ENCODE measurements at places on chromosomes 3 and 15. TPM values are rescaled to one million over a fixed set of nuclear protein-coding genes. Genes with fewer than 3 reads are reported as not detected.

- peaks cover 6% of the 10 kb centered on the region for H3K27me3 ChIP-seq
- H3K36me3 ChIP-seq: no peaks in the 10 kb centered on the region
- H3K4me1 ChIP-seq: peaks cover 11% of the 10 kb centered on the region
- DNase-seq: no peak
- H3K27ac ChIP-seq: no peak overlapping the region
- H3K4me3 ChIP-seq: no peak overlapping the region
Observed at GRCh38 chr3:13294442-13295351, 125.4 kb downstream of the NUP210 start.

DNA sequence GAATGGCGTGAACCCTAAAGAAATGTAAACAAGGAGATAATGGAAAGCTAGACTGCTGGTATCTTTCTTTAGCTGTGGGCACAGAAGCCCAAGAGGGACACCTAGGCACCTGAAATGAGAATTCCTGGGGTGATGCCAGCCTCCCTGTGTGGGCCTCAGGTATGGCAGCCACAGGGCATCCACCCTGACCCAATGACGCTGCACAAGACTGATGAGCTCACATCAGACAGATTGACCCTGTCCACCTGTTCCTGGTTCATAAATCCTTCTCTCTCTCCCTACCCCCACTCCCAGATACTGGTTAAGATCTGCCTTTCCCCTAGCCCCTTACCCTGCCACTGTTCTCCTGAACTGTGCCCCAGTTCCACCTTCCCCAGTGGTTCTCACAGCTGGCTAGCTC is 1.5 kb downstream of the GLB1 start:
- H3K4me1 ChIP-seq: peaks cover 25% of the 10 kb centered on the region
- H3K36me3 ChIP-seq: peaks cover 30% of the 10 kb centered on the region
- no peak for DNase-seq
- H3K27ac ChIP-seq: no peak overlapping the region

GRCh38 chr3:50418850-50419249 is 59.5 kb upstream of the TMEM115 start:
- H3K36me3 ChIP-seq: no peaks in the 10 kb centered on the region
- peaks cover 15% of the 10 kb centered on the region for H3K4me1 ChIP-seq
- no peaks in the 10 kb centered on the region for H3K27me3 ChIP-seq
- no peak for DNase-seq
- H3K4me3 ChIP-seq: no peak overlapping the region

Gene SCAP
- 106 TPM for total RNA-seq

Gene TNFAIP8L3
- total RNA-seq: 8.2 TPM

GRCh38 chr15:69325456-69325971 is 26.8 kb downstream of the PAQR5 start:
- peaks cover 3% of the 10 kb centered on the region for H3K36me3 ChIP-seq
- no peak overlapping the region for H3K4me3 ChIP-seq
- H3K27me3 ChIP-seq: no peaks in the 10 kb centered on the region
- H3K4me1 ChIP-seq: peaks cover 29% of the 10 kb centered on the region
- peak overlapping the region; percentile 20 for H3K27ac ChIP-seq

Gene NANOGP8
- total RNA-seq: not detected

DNA sequence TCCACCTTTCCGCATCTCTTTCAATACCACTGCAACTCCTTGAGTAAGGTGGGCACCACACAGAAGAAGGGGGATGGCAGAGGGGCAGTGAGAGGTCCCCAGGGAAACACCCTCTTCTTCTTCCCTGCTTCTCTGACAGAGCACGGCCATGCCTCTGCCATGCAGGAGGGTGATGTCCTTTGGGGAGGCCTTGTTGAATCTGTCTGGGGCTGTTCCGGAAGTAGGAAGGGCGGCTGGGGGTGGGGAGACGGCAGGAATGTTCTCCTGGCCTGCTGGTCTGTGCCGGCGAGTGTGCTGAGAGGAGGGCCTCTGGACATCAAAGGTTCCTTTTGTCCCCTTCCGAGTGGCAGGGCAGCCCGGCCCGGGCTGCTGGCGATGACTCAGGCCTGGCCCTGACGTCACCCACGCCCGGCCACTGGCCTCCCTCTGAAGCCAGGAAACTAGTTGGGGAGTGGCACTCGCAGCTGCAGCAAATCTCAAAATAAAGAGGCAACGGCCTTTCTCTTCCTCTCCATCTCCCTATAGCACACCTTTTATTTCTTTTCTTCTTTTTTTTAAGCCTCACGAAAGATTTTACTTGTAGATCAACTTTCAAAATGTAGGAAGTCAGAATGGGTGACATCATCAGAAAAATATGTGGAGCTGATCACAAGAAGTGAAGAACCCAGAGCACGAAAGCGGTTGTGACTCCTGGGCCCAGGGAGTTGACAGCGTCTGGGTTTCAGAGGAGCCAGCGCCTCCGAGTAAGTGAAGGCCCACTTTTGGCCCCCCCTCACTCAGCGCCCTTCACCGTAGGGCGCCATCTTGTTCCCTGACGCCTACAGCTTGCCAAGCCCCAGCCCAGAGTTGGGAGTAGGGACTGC is at the start of gene ZBTB38:
TSS of gene ZBTB38 (plus strand) at position 443 of the 863 bp plus-strand sequence. CDS start 73,885 bp downstream, outside the sequence.
- H3K27me3 ChIP-seq: no peaks in the 10 kb centered on the region
- peaks cover 3% of the 10 kb centered on the region for H3K36me3 ChIP-seq
- peak within 1 kb of the TSS; percentile 99 for H3K27ac ChIP-seq
- peak; percentile 76 for DNase-seq

Measured in type B pancreatic cell (in vitro differentiated cells).